ENCODE measurements at places on chromosomes 4 and X.

DNA sequence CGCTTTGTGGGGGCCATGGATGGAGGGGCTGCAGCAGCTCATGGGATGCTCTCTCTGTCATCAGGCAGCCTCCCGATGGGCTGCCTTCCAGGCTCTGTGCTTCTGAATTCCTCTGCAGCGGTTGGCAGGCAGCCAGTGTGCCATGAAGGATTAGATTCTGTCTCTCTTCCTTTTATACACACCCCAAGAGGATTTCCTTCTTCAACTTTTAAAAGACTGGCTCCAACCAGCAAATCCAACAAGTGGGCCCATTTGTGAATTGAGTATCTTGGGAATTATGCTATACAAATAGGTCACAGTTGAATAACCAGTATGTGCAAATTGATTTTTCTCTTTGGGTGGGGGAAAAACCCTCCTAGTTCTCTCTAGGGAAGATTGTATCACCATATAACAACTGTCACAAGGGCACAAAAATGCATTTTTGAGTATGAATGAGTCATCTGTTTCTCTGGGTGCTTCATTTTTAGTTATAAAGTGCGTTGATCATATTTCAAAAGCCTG lies 96.8 kb upstream of the FAT1 start:
- no peak for ATAC-seq

GRCh38 chrX:54695816-54696487 lies 102.1 kb downstream of the ITIH6 start:
- ATAC-seq = peak; percentile 91

DNA sequence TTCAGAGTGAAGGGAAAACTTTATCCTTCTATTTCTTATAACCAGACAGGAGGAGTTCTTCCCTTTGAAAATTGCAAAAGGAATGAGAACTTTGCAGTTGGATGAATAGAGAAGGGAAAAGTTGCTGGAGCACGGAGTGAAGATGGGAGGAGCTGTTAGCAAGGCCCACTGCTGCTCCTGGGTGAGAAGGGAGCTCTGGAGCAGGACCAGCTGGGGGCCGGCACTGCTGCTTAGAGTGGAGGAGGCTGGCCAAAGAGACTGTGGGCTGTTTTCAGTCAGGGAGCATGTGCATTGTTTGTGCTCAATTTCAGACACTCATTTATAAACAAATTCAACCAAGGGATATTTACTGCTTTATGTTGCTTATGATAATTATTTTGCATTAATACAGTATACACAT lies 164.2 kb downstream of the STIM2 start:
- no peak for ATAC-seq

DNA sequence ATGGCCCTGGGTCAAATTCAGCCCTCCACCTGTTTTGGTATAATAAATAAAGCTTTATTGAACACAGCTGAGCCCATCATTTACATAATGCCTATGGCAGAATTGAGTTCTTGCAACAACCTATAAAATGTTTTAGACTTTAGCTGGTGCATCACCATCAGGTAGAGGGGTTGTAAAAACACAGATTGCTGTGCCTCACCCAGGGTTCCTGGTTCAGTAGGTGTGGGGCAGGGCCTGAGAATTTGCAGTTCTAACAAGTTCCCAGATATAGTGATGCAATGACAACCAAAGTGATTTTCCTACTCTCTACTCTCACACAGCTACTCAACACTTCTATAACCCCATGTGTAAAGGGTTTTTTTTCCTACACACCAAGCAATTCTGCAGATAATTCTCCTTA lies 120.0 kb upstream of the EGFL6 start:
- ATAC-seq = no peak

- no peak for ATAC-seq
These were observed 137.5 kb downstream of the CPE start for GRCh38 chr4:165516281-165516833.

DNA sequence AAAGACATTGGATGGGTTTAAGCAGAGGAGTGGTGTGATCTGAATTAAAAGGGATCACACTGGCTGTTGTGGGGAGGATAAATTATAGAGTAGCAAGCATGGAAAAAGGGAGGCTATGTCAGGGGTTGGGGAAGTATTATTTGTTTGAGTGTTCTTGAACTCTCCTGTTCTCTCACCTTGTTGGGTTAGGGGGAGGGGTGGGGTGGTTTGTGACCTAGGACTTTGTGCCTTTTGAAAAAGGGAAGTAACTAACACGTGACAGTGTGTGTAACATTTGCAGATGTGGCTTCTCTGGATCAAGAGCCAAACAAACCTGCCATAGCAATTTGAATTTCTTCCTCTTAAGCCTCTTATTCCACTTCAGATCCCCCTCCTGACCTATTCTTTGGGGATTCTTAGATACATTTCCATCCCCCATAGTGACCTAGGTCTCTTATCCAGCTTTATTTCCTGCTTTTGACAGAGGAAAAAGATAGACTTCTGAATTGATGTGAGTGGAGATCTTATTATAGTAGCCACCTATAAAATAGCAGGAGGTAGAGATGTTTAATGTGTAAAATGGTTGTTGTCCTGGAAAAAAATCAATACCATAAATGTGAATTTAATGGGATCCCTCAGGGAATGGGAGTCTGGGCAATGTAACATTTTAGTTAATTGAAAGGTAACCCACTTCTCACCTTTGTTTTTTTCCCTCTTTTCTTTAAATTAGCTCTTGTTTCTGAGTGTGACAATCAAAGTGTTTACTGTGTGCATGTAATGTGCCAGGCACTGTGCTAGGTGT lies 120.4 kb downstream of the CT47B1 start:
- peak; percentile 89 for ATAC-seq

- ATAC-seq = no peak
These were observed 277.3 kb upstream of the TRPC5 start for GRCh38 chrX:112359906-112360305.

GRCh38 chr4:164613792-164614191 lies 140.1 kb upstream of the SMIM31 start:
- ATAC-seq = no peak

GRCh38 chr4:165874072-165874790 lies 1.2 kb downstream of the TLL1 start:
- no peak for ATAC-seq

DNA sequence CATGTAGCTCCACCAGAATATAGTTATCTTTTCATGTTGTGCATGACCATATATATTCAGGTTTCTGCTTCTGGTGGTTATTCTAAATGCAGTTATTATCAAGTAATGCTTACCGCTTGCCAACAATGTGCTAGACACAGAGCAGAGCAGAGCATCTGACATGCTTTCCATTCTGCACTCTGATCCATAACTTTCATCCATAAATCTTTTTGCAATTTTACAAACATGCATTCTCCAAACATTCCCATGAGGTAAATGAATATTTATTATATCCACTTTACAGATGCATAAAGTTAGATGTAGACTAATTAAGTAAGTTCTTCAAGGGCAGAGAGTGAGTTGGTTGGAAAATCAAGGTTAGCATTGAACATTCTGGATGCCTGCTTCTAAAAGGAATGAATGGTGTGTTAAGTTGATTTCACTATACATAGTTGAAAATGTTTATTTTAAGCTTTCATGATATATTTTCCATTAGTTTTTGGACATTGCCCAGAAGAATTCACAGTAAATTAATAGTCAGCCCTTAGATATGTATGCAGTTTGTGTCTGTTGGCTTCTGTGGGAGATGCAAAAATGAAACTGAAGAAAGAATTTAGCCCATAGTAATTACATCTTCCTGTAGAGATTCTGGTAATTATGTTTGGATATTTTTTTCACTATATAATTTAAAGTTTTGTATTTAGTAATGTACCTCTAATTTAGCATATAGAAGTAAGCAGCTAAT lies 867.8 kb downstream of the CCSER1 start:
- no peak for ATAC-seq

DNA sequence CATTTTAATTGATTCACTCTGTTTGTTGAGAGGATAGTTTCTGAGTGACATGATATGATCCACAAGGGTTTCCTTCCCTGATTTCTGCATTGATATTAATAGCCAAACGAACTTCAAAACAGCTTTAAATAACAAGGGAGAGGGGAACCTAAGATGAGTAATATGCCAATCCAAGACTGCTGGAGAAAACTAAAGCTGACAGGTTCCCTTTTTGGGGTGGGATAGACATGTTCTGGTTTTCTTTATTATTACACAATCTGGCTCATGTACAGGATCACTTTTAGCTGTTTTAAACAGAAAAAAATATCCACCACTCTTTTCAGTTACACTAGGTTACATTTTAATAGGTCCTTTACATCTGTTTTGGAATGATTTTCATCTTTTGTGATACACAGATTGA lies 182.2 kb downstream of the AR start:
- ATAC-seq = no peak

DNA sequence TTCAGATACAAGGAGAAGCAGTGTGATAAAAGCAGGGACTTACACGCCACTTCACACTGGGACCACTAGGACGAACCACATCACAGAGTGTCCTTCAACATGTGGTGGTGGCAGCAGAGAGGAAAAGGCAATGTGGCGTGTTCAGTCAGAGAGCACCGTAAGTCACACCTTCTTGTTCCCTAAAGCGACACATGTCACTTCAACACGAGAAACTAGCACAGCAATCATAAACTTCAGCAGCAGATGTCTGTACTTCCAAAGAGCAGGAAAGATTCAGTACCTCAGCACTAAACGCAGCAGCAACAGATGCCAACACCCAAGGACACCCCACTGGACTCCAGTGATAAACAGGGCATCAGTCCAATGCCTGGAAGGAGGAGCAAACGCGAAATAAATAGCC lies 96.7 kb downstream of the AREG start:
- no peak for ATAC-seq

DNA sequence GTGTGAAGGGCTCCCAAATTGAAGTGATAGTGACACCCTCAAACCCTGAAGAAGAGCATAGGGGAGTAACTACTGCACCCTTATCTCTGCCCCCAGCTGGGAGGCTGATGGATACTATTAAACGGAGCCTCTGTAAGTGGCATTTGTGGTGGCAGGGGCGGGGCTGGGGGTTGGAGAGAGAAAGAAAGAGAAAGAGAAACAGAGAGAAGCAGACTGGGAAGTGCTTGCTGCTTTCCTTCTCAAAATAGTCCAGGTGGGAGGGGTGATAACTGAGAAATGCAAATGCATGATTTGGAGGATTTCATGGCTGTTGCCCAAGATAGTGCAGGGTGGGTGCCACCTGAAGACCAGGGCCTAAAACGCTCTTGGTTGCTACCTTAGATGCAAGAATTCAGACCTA lies 253.5 kb upstream of the GATB start:
- peak; percentile 53 for ATAC-seq

DNA sequence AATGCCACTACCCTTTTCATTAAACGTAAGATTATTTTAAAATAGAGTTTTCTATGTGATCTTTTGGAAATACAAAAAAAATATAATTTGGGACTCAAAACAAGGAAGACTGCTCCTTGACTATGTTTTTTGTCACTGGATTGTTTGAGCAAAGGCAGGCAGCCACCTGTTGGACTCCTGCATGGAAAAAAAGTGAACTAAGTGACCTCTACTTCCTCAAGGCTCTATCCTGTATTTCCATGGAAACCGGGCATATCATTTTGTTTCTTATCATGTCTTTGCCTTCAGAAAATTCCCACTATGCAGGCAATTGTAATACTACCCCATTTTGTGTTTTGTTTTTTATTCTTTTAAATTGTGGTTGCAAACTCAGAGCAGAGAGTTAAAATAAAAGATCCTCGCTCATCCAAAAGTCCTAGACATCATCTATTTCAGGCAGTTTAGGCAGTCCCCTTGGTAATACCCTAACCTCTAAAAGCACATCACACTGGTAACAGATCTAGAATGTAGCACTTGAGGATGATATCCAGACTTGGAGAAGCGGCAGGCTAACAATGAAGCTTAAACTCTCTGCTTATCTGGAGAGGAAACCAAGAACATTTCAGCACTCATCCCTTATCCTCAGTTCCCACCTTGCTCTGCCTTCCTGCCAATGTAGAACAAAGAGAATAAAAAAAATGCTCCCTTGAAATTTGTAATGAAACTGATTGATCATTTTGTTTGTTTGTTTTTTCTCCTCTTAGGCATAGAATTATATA lies 165.7 kb downstream of the BANK1 start:
- no peak for ATAC-seq

- no peak for ATAC-seq
These were observed 9.2 kb downstream of the CMC4 start for GRCh38 chrX:155061760-155062159.

DNA sequence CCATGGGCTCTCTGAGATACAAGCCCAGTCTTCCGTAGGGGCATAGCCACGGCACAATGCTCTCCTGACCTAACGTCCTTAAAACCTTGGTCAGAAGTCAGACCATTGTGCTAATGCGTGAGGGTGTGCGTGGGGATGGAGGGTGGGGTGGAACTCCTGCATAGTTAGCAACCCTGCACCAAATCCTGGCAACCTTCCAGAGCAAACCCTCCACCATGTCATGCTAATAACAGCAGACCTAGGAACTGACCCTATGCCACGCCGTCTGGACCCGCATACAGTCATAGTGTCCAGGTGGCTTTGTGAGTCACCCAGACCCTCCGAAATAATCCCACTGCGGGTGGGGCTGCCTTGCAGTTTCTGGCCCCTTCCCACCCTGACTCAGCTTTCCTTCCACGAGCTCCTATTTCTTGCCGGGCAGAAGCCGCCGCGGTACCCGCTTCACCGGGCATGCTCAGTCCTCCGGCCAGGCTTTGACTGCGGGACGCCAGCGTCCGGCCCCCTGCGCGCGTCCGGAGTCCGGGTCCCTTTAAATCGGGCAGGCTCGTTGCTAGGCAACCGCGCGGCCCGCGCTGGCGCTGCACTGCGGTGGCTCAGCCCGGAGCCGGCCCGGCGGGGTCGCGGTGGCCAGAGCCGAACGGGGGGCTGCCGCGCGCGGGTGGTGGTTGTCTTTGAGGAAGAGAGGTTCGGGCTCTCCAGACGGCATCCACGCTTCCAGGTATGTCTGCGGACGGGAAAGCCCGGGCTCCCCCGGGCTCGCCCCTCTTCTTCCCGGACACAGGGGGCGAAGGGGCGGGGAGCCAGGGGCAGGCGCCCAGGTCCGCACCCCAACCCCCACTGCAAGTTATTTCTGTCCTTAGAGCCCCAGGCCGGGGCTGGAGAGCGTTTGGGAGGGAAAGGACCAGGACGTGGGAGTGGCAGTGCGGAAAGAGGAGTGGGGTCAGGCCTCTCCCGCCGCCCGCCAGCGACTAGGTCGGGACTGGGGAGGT lies at the start of gene CCDC160:
Gene CCDC160 (plus strand): TSS at position 557 of the 989 bp plus-strand sequence. CDS start 7,619 bp downstream, outside the sequence.
- no peak for ATAC-seq

- no peak for ATAC-seq
These were observed 115.5 kb upstream of the FAM9C start for GRCh38 chrX:13159886-13160285.

Data from stimulated activated memory B cell treated with anti-CD40 and anti-IgM and Interleukin-4, amounts not matched to agents 10 μg/mL and 1 μg/mL and 100 μg/mL, for 72 hours (primary cell).